Purkinje cell (primary cell): ENCODE measurements at places on chromosomes 7 and 10. TPM values are rescaled to one million over a fixed set of nuclear protein-coding genes. Genes with fewer than 3 reads are reported as not detected.

EZH2 gene
- polyA plus RNA-seq: 0.48 TPM in 1 of 2 replicates, not detected in the other

KCNIP2 gene
- 1.3 and 3.6 TPM in 2 replicates for polyA plus RNA-seq

EPDR1 gene
- 59.1 and 64.7 TPM in 2 replicates for polyA plus RNA-seq

CCDC3 gene
- 1.6 and 4.1 TPM in 2 replicates for polyA plus RNA-seq

HKDC1 gene
- polyA plus RNA-seq: 1.6 and 2.2 TPM in 2 replicates

CPA1 gene
- not detected in 2 replicates for polyA plus RNA-seq

HACD1 gene
- polyA plus RNA-seq: 3.2 and 5.2 TPM in 2 replicates

FXYD4 gene
- not detected in 2 replicates for polyA plus RNA-seq
